ENCODE measurements at places on chromosomes 1 and 21.

GRCh38 chr21:24217151-24217550, 1390.1 kb downstream of the MRPL39 start:
- DNase-seq = no peak

DNA sequence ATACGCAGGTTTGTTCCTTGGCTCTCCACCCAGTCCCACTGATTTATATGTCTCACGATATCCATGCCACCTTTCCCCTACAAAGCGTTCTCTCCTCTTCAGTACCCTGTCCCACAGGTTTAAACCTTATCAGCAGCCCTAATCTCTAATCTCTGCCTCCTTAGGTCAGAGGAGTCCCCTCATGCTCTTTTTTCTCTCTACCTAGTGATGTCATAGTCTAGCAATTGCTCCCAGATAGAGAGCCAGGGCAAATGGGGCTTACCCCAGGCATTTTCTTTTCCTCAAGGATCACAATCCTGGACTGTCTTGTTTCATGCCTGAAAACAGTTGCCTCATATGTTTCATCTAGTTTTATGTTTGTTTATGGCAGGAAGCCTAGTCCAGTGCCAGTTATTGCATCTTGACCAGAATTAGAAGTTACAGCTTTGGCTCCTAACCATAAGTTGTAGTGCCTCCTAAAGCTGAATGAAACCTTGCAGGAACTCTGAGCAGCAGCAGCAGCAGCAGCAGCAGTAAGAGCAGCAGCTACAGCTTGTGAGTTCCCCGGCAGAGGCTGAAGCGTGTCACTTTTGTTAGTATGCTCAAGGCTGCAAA, 26.7 kb upstream of the TP53BP2 start:
- DNase-seq = no peak

DNA sequence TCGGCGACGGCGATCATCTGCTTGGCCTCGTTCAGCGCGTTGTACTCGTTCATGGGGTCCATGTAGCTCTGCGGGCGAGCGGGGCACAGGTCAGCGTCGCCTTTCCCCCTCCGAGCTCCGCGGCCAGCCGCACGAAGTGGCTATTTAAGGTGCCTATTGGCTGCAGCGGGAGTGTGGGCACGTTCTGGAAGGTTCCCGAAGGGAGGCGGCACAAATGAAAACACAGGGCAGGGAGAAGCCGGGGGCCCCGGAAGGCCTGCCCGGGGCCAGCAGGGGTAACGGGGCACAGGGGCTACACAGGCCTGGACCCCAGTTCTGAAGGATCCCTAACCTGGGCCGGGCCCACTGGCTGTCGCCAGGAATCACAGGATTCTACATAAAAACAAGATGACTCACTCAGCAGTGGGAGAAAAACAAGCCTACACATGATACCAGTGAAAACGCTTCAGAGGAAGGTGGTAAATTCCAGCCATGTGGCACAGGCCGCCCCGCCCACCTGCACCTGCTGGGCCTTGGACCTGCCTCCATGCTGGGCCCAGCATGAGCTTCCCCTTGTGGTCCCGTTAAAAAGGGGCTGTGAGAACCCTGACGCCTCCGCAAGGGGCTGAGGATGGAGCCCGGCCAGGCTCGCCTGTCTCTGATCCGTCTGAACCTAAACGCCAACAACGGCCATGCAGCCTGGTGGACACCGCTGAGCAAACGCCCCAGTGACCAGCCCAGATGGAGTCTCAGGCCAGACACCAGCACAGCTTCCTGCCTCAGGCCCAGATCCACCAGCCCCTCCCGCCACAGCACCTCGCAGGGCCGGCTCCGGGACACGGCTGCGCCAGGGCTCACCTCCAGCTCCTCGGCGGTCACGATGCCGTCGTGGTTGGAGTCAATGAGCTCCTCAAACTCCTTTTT, 3.9 kb upstream of the TNFRSF4 start:
- peak; percentile 39 for DNase-seq

DNA sequence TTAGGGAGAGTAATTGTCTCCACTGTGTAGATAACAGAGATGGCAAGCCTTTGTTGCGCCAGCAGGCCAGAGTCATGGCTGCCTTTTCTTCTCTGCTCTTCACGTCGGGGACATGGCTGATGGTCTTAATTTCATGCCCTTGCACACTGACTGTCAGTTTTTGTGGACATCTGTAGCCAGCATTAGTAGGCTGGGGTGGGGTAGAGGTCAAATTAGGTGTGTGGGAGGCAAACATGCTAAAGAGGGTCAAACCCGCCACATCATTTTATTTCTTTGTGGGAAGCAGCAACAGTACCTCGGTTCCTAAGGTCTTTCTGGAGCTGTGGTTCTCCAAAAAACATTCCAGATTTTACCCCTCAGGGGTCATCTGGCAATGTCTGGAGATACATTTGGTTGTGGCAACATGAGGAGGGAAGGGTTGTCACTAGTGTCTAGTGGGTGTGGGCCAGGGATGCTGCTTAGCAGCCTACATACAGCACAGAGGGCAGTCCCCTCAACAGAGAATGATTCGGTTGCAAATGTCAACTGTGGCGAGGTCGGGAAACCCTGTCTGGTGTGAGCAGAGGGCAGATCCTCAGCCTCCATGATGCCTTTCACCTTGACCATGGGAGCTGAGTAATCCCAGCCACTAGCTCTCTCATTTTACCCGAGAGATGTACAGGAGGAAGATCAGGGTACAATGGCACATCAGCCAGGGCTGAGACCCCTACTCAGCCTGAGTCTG, 14.7 kb downstream of the RUNX1 start:
- DNase-seq = no peak

GRCh38 chr1:89429062-89429461, 65.2 kb downstream of the GBP6 start:
- no peak for DNase-seq

DNA sequence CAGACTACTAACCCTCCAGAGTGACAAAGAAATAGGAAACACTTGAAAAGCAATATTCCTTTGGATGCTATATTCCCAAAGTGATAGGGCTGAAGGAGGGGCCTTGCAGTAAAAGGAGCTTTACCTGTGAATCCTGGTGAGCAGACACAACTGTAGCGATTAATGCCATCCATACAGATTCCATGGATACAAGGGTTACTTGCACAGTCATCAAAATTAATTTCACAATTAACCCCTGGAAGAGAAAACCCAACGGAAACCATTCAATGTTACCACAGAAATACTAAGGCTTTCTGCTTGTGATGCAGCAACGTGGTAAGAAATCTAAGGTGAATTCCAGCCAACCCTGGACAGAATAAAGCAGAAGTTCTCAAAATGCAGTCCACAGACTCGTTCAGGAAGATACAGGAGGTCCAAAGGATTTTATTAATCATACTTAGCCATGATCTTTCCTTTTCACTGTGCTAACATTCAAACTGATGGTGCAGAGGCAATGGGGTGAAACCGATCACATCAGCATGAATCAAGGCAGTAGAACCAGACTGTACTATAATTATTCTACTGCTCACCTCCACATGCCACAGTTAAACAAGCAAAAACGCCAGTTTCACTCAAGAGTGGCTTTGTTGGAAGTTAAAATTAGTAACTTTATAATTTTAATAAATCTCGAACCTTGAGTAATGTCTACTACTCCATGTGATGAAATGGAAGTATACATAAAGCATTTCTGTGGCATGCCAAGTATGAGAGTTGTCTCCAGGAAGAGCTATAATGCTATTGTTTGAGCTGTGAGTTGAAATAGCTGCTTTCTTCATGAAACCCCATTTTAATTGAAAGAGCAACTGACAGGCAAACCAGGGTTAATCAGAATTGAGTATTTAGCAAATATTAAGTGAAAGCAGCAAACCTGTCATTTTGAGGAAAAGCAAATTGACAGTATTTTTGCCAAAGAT, 63.2 kb upstream of the ADAM30 start:
- no peak for DNase-seq

DNA sequence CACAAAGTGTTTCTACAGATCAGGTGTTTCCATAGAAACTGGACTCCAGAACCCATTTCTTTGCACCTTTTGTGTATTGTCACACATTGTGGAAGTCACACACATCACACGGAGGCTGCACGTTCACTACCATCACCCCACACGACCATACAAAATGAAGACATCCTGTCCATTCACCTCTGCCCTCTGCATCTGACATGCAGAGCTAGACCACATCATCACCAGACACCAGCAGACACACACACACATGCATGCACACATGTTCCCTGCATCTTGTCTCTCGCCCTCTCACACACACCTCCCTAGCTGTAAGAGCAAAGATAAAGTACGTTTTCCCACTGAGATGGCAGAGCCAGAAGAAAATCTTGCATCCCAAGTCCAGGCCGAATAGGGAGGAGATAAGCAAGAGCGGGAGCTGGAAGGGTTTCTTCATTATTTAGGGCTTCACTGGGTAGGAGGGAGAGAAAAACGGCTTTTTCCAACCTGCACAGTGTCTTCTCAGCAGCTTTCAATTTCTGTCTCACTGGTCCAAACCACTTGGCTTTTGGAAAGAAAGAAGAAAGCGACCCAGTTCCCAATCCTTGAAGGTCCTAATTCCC, 709 bp downstream of the PRELP start:
- DNase-seq = no peak

- no peak for DNase-seq
These were observed 242.9 kb downstream of the HHAT start for GRCh38 chr1:210571356-210572284.

DNA sequence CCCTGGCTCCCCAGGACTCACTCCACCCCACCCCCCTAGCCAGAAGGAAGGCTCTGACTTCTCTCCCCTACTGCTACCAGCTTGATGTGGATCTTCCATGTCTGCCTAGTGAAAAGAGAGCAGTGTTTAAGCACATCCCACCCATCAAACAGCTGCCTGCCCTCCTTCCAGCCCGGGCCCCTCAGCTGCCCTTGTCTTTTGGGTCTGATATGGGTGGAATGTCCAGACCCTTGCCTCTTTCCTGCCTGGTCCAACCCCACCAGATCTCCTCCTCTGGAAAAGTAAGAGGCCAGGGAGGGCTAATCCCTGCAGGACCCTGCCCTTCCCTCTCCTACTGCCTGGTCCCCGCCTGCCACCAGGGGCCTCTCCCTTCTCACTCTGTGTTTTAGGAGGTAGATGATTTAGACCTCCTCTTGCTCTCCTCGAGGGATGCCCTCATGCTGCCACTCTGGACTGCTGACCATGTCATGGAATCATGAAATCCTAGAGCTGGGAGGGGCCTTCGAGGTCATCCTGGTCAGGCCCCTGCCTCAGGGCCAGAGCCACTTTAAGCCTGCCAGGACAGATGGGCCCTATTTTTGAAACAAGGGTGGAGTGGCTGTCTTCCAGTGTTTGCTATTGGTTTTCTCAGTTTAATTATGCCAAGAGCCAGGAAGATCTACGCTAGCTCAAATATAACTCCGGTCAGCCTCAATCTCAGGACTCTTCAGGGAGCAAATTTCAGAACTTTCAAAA, 15.8 kb upstream of the HSPG2 start:
- no peak for DNase-seq

GRCh38 chr1:11823366-11824137, 17.6 kb downstream of the CLCN6 start:
- DNase-seq = no peak

- DNase-seq = no peak
These were observed 5.6 kb downstream of the LYPLAL1 start for GRCh38 chr1:219179293-219179692.

DNA sequence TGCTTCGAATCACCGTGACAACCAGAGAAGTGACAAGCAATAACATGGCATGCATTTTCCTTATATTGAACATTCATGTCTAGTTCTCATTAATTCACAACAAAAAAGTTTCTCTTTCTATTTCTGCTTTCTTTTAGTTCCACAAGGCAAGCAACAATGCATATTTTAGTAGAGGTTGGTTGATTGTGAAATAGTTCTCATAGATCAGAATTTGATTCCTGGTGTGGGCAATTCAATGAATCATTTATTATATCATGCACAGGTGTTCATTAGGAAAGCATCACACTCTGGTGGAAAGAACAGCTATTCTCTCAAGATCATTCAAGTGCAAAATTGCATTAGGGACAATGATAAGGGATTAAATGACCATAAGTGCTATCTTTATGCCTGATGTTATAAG, 980.9 kb downstream of the BRINP3 start:
- no peak for DNase-seq

- no peak for DNase-seq
These were observed 143.7 kb upstream of the CAMK1G start for GRCh38 chr1:209439828-209440227.

DNA sequence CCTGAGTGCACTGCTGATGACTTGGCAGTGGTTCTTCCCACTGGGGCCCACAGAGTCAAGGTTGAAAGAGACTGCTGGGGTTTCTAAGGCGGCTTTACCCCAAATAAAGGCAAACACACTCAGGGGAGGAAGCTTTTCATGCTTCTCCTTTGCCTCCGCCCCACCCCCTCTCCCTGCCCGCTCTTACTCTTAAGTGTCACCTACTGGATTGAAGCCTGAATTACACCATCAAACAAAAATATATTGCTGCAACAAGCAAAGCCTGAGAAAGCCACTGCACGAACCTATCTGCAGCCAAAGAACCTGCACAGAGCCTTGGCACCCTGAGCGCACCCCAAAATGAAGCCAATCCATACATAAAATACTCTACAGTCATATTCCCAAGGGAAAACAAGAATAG, 63.1 kb downstream of the PTGFR start:
- no peak for DNase-seq

DNA sequence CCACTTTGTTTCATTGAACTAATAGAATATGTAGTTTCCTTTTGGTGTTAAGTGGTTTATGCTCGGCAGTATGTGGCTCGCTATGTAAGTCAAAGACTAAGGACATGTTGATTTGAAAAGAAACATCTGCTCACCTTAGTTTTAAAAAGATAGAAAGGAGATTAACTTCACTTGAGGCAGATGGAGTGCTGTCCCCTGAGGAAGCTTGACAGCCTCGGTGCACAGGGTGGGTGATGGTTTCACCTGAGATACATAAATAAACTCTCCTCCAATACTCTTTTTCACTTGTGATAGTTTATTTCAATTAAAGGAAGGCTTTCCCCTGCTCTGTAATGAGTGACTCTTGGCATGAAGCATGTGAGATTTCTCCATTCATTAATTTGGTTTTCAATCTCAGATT, 70.8 kb upstream of the FMN2 start:
- no peak for DNase-seq

DNA sequence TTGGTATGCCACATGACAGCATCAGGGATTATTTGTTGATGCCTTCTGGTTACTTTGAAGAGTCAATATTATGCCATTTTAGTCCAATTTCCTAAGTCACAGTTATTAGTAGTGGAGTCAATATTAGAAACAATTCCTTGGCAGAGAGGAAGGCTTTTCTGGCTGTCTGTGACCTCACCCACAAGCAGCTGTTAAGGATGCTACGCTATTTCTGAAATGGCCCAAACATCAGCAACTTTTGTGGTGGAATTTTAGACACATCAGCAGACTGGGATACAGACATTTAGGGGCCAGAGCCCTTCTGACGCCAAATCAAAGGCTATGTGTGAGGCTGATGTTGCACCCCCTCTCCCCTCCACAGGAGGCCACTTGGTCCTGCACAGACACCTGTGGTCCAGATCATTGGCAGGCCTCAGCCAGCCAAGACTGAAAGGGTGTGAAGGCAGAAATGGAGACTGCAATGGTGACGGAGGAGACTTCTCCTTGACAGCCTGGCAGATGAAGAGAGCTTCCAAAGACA, 9.2 kb upstream of the RXRG start:
- DNase-seq = no peak

- DNase-seq = no peak
These were observed 73.9 kb upstream of the SDC3 start for GRCh38 chr1:30982431-30982830.
